Sigmoid colon (tissue), 7 donors: ENCODE measurements at places on chromosomes 13 and 19. TPM values are rescaled to one million over a fixed set of nuclear protein-coding genes. Genes with fewer than 3 reads are reported as not detected.

Gene IL12RB1
- 1.4 TPM for total RNA-seq

Gene MRI1
- total RNA-seq, result 47.9 TPM

Gene KLF1
- total RNA-seq, result not detected

Gene ZNF528
- total RNA-seq, result 22.3 TPM

Gene HSPB6
- 188 TPM for total RNA-seq

Gene NAPSA
- 0.95 TPM for total RNA-seq

Gene C19orf73
- total RNA-seq, result 1.8 TPM

Gene ZNF708
- total RNA-seq, result 20.3 TPM

Gene ATXN8OS
- not detected for total RNA-seq

Gene TNNI3
- not detected for total RNA-seq
